ENCODE measurements at places on chromosomes 5 and 9. TPM values are rescaled to one million over a fixed set of nuclear protein-coding genes. Genes with fewer than 3 reads are reported as not detected.
A peak's percentile ranks its signal among the peaks of the same experiment; 100 is the strongest.

- H3K4me3 ChIP-seq: no peak overlapping the region
- no peak for DNase-seq
- H3K4me1 ChIP-seq: no peaks in the 10 kb centered on the region
- H3K36me3 ChIP-seq: peaks cover 4% of the 10 kb centered on the region
- peaks cover 8% of the 10 kb centered on the region for H3K27me3 ChIP-seq
Measured at GRCh38 chr5:82313016-82313415, 34.9 kb upstream of the RPS23 start.

- H3K4me1 ChIP-seq: peaks cover 3% of the 10 kb centered on the region
- DNase-seq: peak; percentile 77
- no peak overlapping the region for H3K27ac ChIP-seq
- no peak overlapping the region for H3K4me3 ChIP-seq
Measured at GRCh38 chr9:85425153-85425611, 316.6 kb downstream of the AGTPBP1 start.

DNA sequence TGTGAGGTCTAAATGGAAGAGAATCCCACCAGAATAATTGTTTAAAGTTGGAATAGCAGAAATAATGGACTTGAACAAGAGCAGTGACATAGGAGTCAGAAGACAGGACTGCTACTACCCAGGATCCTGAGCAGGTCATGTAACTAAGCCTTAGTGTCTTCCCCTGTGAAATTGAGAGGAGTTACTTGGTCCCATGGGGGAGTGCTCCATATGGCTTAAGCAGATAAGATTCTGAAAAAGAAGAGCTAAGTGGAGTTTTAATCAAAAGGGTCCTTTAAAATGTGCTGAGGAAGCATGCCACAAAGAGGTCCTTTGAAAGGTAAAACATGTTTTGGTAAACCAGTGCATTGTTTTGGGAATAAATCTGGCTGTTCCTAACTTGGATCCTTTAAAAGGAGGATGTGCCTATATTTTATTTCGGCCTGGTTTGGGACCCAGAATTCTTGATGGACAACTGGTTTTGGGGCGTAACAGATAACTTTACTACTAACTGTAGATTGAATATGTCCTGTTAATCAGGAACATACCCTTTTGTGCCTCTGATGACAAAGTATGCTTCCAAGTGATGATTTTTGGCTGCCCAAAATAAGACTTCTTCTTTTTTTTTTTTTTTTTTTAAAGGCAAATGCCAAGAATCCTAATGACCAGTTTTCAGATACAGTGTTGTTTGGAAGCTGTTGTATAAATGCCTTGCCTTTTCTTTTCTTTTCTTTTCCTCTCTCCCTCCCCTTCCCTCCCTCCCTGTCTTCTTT is 5.7 kb downstream of the RCL1 start:
- H3K27ac ChIP-seq: no peak overlapping the region
- H3K27me3 ChIP-seq: no peaks in the 10 kb centered on the region
- no peak overlapping the region for H3K4me3 ChIP-seq
- peaks cover 54% of the 10 kb centered on the region for H3K4me1 ChIP-seq
- H3K36me3 ChIP-seq: peaks cover 32% of the 10 kb centered on the region

GRCh38 chr5:147685993-147686392 is 96.5 kb downstream of the JAKMIP2 start:
- H3K36me3 ChIP-seq: no peaks in the 10 kb centered on the region
- no peak overlapping the region for H3K4me3 ChIP-seq
- no peak for DNase-seq
- H3K4me1 ChIP-seq: no peaks in the 10 kb centered on the region
- H3K27me3 ChIP-seq: no peaks in the 10 kb centered on the region

The CRHBP gene
- total RNA-seq: not detected
